ENCODE measurements at places on chromosomes 5 and 9.

DNA sequence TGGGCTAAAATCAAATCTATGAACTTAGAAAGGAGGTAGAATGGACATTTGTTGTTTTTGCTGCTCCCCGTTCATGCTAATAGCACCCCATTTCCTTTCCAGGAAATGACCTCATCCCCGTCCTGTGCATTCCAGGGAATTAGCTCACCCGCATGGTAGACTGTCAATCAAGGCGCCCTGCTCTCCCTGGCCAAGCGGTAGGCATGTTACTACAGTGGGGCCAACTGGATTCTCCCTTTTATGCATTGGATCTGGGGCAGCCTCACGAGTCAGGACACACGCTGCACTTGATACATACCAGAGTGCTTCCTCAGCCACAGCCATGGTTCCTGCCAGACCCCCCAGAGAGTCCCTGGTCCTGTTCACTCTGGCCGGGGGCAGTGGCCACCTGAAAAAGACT is 111.0 kb upstream of the PTCH1 start:
- DNase-seq = peak; percentile 81

DNA sequence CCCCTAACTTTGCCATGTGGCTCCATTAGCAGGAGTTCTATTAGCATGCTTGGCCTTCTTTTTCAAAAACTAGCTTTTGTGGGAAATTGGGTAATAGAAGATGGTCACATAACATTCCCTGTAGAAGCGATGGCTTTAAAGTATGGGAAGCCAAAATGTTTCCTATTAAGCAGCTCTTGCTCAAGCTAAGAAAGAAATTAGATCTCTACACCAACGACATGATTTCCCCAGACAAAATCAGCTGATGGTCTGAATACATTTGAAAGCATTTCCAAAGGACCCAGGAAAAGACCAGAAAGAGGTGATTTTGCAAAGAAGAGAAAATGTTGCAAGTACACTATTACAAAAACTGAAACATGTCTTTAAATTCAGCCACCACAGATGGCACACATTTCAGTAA is 4.8 kb upstream of the NFIL3 start:
- no peak for DNase-seq

DNA sequence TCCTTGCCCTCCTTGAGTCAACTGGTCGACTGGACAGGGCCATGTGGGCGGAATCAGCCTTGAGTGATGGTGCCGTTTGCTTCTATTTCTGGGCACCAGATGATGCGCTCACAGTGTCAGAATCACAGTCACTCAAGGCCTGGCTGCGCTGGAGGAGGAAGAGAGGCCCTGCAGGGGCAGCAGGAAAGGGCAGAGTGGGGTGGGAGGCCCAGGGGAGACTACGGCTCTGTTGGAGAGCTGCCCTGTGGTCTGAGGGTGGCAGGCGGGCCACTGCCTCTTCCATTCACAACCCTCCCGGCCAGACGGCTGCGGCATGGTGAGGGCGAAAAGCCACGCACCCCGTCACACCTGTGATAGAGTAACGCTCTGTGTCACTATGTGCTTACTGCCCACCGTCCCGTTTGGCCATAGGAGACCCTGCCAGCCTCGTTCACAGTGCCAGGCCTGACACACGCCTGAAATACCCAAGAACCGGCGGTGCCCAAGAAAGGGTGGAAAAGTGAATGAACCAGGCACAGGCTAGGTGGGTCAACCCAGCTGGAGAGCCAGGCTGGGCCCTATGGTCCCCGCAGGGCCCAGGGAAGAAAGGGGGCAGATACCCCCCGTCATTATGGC is 9.9 kb downstream of the PLPP7 start:
- DNase-seq = no peak

GRCh38 chr9:110337727-110338126 is at the start of gene TXNDC8:
Gene TXNDC8, minus strand, starts transcription at chr9:110337863.
- peak; percentile 45 for DNase-seq

GRCh38 chr5:147639321-147639720 is 129.5 kb upstream of the DPYSL3 start:
- no peak for DNase-seq

GRCh38 chr5:172919525-172920446 is 39.4 kb upstream of the RPL26L1 start:
- DNase-seq = peak; percentile 55

DNA sequence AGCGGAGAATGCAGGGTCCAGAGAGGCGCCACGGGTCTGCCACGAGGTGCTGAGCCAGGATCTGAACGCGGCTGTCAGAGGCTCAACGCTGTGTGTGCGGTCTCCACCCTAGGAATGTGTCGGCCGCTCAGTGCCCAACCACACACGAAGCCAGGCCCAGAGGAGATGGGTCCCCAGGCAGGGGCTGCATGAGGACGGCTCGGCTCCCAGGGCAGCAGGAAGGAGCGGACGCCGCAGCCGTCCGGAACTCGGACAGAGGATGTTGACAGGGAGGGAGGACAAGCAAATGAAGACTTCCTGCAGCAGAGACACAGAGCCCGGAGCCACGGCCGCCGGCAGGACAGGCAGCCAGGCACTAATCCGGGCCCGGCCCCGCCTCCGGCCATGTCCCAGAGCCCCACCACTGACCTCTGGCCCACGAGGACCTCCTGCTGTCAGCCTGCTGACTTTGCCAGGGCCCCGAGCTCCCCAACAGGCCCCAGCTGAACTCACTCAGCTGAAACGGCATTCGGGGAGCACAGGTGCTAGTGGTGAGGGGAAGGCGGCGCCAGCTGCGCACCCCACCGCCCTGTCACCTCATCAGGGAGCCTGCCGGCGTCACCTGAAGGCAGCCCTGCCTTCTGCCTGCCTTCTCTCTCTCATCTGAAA is 12.7 kb downstream of the VAV2 start:
- no peak for DNase-seq

GRCh38 chr9:124381170-124381945 is 33.9 kb downstream of the PSMB7 start:
- DNase-seq = no peak

GRCh38 chr9:84129529-84129928 is 148.9 kb downstream of the RMI1 start:
- DNase-seq = no peak

DNA sequence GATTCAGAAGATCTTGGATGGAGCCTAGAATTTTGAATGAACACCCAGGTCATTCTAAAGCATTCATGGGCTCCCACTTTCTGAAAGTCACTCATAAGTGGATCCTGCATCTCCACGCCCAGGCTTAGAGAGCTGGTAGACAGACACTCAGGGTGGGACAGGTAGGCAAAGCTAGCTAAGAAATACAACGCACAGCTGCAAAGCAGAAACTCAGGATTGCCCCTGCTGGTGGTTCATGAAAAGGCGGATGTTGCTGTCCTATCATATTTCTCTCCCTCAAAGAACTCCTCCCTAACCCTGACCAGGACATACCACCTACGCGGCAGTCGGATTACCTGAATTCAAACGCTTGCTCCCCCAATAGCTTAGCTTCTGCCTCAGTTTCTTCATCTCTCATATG is 226.5 kb downstream of the GLIS3 start:
- no peak for DNase-seq

GRCh38 chr9:99660191-99660636 is 161.5 kb upstream of the NR4A3 start:
- no peak for DNase-seq

GRCh38 chr5:169114466-169115065 is 186.4 kb downstream of the SLIT3 start:
- DNase-seq = no peak
